ACHN (cell line): ENCODE measurements at places on chromosomes 1 and 21.

- DNase-seq: no peak
Measured at GRCh38 chr1:150176593-150176992, 26.9 kb downstream of the PLEKHO1 start.

GRCh38 chr1:180925471-180926051 lies 12.9 kb downstream of the KIAA1614 start:
- DNase-seq: no peak

- DNase-seq: no peak
Measured at GRCh38 chr21:36776981-36777617, 78.2 kb downstream of the SIM2 start.

GRCh38 chr1:44640200-44640853 lies 34.0 kb downstream of the TMEM53 start:
- DNase-seq: no peak

DNA sequence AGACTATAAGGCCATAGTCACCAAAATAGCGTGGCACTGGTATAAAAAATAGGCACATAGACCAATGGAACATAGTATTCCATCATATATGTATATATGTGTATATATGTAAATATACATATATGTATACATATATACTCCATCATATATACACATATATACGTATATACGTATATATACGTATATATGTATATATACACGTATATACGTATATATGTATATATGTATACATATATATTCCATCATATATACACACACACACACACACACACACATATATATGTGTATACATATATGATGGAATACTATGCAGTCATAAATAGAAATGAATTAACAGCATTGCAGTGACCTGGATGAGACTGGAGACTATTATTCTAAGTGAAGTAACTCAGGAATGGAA lies 204.6 kb downstream of the LTN1 start:
- DNase-seq: no peak

- DNase-seq: no peak
Measured at GRCh38 chr21:25842925-25843324, 108.2 kb downstream of the GABPA start.

DNA sequence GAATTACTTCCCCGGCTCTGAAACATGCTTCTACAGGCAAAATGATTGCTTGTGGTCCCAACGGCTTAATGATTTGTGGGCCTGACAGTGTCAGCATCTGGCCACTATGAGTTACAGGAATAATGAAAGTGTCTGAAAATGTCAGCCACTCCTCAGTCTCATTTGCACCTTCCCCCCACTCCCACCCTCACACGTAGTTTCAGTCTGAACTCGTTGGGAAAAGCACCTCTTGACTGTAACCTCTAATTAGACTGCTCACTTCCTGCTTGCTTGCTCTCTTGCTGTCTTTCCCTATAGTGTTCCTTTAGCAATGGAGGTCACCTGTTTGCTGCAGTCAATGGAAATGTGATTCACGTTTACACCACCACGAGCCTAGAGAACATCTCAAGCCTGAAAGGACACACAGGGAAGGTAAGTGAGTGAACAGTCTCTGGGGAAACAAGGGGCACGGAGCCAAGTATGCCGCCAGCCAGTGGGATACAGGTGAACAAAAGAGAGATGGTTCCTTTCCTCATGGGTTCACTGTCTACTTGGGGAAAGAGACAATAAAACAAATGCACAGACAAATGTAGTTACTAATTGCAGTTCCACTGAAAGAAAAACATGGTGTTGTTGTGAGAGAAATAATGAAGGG lies 27.1 kb downstream of the CFAP57 start:
- DNase-seq: no peak

DNA sequence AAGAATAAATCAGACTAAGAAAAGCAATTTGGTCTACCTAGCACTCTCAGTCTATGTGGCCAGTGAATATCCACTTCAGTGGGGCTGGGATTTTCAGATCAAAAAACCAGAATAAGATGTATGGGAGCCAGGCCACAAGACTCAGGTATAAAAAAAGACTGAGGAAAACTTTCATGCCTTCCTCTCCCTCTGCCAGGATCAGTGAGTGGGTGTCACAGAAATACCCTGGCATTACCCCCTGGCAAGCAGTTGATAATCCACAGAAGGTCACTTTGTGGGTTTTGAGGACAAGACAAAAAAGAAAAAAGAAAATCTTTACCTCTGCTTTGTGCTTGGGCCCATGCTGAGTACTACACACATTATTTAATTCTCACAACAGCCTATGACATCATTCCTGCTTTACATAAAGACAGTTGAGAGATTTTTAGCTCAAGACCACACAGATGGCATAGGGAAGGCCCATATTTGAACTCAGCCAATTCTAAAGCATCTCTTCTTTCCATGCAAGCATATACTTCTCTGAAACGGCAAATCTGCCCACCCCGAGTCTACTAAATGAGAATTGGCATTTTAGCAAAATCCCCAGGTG lies 57.6 kb downstream of the DESI2 start:
- DNase-seq: no peak

- DNase-seq: peak; percentile 22
Measured at GRCh38 chr1:230824919-230825721, 43.2 kb downstream of the C1orf198 start.

DNA sequence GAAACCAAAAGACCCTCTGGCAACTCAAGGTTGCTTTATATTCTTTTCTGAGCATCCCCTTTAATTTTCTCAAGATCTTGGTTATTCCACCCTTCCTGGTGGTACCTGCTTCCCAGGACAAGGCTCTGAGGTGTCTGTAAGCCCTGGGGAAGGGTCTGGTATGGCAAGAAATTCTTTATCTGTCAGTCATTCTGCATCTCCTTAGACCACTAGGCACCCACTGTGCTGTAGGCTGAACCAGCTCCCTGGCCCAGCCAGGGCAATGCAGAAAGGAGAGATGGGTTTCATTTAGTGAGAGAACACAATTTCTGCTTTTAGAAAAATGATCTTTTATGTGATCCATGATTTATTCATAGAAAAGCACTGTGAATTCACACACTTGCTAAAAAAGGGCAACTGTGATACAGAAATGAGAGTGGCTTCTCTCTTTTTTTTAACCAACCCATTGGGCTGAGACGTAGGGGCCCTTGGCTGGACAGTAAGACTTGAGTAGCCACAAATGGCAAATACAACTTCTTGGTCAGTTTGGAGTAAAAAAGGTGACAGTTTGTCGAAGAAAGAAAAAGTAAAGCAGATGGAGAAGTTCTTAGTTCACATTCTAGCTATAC lies 4.1 kb downstream of the UROD start:
- no peak for DNase-seq

- no peak for DNase-seq
Measured at GRCh38 chr21:42820616-42821465, 58.5 kb downstream of the WDR4 start.

DNA sequence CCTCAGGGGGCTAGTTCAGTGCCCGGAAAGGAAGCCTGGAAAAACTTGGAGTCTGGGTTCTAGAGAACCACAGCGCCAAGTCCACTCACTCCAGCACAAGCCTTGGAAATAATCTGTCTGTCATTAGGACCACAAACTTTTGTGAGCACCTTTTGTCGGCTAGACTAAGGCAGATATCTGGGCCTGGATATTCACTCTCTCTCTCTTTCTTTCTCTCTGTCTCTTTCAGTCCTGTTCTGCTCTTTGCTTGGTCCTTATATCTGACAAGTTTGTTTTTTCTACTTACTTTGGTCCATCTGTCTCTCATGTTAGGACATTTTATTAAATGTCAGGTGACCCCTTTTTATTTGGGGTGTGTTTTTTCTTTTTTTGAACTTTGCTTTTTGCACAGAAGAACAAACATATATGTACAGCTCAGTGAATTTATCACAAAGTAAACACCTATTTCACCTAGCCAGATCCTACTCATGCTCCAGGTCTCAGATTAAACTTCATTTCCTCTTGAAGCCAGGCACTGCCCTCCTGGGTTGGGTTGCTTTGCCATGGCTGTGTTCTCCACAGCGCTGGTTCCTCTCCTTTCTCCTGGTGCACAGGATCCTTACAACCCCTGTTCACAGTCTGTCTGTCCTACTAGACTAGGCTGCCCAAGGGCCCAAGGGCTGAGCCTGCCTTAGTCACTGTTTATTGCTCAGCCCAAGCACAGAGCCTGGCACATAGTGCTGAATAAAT lies 40.8 kb downstream of the TCEANC2 start:
- DNase-seq: no peak

GRCh38 chr1:181038399-181038873 lies 4.7 kb downstream of the MR1 start:
- peak; percentile 78 for DNase-seq

DNA sequence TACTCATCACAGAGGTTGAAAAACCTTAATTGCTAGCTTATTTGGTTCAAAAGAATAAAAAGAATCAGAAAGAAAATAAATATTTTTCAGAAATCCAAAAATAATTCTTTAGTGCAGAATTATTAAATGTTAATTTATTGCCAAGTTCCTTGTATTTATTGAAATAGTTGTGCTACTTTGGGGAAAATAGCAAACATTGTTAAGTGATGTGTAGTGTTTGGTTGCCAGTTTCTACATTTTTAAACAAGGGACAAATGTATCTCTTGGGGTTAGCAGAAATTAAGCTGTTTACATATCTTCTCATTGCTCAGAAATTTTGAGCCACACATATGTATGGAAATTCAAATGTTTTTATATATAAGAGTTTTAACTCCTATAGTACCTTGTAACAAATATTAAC lies 775.0 kb downstream of the USP25 start:
- DNase-seq: no peak

DNA sequence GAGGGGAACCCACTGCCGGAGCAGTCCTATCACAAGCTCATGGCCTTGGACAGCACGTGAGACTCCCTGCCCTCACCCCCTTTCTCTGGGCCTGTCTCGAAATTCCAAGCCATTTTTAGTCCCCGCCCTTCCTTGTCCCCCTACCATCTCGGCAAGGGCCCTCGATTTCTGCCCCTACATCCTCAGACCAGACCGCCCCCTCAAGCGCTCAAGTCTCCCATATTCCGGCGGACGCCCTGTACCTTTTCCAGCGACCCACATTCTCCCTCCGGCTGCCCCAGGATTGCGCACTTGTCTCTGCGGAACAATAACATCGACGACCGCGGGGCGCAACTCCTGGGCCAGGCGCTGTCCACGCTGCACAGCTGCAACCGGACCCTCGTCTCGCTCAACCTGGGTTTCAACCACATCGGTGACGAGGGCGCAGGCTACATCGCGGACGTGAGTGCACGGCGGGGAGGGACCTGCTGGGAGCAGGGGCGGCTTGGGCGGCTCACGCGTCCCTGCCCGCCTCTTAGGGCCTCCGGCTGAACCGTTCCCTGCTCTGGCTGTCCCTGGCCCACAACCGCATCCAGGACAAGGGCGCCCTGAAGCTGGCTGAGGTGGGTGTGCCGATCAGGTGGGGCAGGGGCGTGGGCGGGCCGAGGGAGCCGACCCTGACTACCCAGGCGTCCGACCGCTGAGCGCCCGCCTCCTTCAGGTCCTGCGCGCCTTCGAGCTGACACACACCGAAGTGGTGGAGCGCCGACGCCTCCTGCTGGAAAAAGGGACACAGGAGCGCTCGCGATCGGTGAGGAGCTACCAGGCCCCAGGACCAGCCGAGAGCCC lies 7.0 kb downstream of the LRRC71 start:
- peak; percentile 87 for DNase-seq

DNA sequence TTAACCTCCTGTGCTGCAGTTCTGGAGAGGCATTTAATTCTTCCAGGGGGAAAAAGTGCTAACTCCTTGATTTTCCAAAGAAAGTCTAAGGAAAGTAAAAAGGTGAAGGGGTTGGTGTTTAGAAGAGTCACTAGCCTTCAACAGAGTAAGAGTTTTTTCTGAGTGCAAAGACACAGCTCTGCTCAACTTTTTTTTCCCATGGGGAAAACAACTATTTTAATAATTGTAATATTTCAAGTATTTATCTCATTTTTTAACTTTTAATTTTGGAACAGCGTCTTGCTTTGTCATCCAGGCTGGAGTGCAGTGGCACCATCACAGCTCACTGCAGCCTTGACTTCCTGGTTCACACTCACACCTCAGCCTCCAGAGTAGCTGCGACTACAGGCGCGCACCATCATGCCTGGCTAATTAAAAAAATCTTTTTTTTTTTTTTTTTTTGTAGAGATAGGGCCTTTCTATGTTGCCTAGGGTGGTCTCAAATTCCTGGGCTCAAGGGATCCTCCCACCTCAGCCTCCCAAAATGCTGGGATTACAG lies 202.6 kb downstream of the APP start:
- no peak for DNase-seq

DNA sequence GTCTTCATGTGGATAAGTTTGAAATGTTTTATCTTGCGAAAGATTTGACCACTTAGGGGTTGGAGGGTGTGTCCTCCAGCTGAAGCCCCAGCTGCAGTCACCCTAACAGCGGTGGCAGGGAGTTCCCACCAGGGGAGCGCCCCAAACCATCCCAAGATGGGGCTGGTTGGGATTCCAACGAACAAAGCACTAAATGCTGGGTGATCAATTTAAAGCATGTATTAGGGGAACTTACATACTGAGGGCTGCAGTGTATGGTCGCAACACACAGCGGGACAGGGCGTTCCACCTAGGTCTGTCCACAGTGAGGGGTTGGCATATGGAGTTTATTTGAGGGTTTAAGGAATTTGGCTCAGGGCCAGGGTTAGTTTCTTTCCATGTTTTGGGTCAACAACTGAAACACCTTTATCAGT lies 26.3 kb downstream of the SLC37A1 start:
- DNase-seq: peak; percentile 5

DNA sequence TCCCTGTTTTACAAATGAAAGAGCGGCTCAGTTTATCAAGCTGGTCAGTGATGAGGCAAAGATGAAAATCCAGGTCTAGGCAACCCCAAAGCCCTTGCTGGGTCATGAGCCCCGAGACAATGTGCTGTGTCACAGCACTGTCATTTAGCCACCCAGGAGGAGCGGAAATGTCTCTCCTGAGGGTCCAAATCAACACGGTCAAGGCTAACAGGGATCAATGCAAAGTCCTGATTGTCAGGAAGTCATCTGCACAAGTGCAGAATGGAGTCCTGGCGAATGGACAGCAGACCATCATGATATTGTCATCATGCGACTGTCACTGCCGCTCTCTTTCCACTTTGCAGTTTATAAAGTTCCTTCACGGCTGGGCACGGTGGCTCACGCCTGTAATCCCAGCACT lies 30.2 kb downstream of the NCMAP start:
- DNase-seq: no peak

- DNase-seq: no peak
Measured at GRCh38 chr1:116904791-116905320, 4.9 kb upstream of the PTGFRN start.

DNA sequence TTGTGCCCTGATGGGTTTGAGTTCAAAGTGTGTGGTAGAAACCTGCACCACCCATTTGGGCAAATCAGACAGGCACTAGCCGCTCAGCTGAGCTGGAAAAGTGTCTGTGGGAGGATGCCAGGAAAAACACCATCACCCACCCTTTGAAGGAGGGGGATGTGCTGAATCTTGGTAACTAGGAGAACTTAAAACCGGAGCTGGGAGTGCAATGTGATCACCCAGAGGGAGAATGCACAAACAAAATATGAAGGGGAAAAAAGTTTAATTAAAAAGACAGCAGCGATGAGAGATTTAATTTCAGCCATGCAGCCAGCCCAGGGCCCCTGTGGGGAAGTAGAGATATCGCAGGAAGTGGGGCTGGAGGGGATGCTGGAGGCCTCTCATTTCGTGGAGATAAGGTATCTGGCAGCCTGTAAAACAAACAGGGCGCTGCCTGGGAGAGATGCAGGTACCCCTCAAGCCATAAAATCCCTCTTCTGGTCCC lies 86.8 kb upstream of the BCAR3 start:
- DNase-seq: no peak
